ENCODE measurements at places on chromosomes 4 and X.

DNA sequence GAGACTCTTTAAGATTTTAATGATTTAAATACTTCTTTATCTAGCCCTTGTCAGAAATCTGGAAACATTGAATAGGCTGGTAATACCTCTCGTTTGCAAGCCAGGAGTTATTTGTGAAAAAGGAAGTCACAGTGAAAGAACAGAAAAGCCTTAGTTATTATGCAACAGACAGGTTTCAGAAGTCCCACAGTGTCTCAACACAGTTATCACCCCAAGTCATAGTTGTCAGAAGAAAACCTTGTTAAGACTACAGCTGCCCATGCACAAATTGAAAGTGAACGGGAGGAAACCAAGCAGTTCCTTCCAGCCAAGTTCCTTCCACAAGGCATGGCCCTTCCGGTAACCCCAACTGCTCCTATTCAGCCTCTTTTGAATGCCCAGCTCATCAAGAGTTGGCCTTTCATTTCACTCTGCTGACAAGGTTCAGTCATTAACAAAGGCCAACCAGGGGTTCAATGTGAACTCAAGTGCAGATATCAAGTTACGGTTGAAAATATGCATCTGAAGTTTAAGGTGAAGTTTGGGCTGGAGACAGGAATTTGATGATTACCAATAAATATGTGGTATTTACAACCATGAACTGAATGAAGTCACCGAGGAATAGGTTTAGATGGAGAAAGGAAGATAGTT is 15.6 kb downstream of the ALPK1 start:
- no peak for DNase-seq

DNA sequence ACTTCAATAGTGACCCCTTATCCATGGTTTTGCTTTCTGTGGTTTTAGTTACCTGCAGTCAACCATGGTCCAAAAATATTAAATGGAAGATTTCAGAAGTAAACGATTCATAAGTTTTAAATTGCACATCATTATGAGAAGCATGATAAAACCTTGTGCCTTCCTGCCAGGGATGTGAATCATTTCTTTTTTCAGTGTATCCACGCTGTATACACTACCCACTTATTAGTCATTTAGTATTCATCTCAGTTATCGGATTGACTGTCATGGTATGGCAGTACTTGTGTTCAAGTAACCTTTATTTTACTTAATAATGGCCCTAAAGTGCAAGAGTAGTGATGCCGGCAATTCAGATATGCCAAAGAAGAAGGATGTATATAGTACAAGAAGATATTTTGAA is 37.7 kb upstream of the TASL start:
- DNase-seq, result no peak

DNA sequence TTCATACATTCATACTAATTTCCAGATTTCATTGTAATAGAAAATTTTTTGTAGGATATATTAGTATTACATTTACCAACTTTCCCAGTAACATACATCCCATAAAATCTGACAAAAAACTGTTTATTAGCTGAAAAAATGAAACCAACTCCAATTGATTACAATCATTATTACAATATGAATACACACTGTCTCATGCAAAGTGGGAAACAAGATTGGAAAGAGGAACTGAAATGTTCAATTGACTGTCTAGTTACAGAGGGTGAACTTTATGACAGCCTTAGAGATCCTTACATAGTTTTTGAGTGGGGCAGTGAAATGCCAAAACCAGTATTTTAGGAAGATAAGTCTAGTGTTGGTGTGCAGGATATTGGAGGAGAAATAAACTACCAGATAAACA is 2.3 kb upstream of the AMBN start:
- DNase-seq, result no peak

DNA sequence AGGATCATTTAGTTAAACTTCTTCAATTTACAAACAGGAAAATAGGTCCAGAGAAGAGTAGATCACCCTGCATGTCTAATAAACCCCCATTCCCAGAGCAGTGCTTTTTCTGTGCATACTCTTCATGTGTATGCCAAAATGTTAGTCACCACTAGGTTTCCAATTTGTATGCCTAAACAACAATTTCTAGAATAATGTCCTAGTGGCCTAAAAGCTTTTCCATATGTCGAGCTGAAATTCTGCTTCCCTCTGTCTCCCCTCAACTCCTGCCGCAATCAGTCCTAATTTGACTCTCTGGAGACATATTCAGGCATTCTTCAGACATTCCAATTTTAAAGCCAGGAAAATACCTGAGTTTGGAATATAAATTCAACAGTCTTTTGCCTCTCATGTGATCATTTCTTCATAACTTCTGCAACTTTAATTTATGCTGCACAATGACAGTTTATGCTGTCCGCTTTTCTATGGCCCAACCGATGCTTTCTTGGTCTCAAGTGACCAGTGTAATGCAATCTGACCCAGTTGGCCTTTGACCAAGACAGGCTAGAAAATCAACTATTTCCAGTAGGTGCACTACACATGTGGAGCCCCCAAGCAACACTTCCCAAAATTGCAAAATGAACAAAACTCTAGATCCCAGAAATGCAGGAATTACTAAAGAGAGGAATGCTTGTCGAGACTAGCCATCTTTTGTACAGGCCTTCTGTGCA is 122.9 kb upstream of the FMR1 start:
- DNase-seq, result no peak

DNA sequence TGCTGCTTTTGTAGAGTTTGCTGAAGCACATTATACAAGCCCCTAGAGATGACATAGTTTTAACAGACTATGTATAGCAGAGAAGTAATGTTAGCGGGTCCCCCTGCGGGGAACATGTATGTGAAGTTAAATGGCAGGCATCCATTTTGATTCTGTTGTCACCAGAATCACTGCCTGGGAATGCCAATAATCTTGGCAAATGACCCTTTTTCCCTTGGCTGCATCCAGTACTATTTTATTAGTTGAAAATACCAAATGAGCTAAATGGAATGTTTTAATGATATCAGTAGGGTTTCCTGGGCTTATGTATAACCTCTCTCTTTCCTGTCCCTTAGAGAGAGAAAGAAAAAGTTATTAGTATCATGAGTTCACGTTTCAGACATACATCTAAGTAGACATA is 93.6 kb downstream of the LIMCH1 start:
- DNase-seq, result no peak

DNA sequence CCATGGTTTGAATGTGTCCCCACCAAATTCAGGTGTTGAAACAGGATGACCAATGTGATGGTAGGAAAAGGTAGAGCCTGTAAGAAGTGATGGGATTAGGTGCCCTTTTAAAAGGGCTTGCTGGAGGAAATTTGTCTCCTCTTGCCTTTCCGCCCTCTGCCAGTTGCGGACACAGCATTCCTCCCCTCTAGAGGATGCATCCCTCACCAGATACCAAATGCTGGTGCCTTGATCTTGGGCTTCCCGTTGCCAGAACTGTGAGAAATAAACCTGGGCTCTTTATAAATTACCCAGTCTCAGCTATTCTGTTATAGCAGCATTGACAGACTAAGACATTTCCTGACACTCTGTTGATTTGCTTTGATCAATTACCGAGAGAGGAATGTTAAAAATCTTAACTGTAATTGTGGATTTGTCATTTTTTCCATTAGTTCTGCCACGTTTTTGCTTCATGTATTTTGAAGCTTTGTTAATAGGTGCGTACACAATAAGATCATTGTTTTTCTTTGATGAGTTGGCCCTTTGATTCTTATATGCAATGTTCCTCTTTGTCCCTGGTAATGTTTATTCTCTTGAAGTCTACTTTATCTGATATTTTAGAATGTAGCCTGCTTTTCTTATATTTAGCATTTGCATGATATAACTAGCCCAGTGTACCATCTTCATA is 13.3 kb downstream of the NFKB1 start:
- no peak for DNase-seq

GRCh38 chrX:18900401-18900976 is 83.4 kb downstream of the PHKA2 start:
- DNase-seq, result no peak

- no peak for DNase-seq
These were observed 184.3 kb downstream of the NAA11 start for GRCh38 chr4:79141530-79141929.
